ENCODE measurements at places on chromosomes 11 and 22.

- DNase-seq, result no peak
Measured at GRCh38 chr22:47654922-47655491, 892.6 kb downstream of the TBC1D22A start.

GRCh38 chr11:3840004-3840869, 522 bp downstream of the RHOG start:
- no peak for DNase-seq

GRCh38 chr11:110022548-110022947, 70.6 kb upstream of the ZC3H12C start:
- DNase-seq, result no peak

- DNase-seq, result no peak
Measured at GRCh38 chr22:36166518-36167220, 6.1 kb upstream of the APOL3 start.

DNA sequence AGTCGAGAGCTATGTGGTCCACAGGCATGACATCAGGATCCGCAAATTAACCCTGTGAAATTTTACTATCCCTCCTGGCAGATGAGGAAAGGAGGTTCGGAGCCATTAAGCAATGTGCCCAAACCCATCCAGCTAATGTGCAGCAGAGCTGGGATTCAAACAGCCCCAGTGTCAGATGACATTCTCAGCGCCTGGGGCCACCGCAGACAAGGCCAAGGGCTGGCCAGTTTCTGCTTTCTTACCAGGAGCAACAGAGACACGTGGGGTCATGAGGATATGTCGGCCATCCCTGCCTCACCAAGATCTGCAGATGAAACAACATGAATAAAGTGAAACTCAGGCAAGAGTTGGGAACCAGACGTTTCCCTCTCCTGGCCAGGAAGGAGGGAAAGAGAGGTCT, 110.2 kb downstream of the TENM4 start:
- DNase-seq, result no peak

DNA sequence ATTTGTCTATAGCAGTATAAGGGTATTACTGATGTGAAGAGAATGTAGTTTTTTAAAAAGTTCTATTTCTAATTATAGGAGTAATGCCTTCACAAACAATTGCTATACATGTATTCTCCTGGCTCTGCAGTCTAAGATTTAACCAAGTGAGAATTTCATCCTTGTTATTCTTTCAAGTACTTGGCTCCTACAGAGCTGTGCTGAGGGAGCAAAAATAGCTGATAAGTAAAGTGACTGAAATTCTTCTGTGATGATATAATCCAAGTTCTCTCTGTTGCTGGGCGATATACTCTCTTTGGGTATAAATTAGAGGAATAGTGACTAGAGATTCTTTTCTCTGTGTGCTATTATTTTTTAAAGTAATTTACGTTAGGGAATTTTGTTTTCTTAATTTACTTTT, 68.0 kb downstream of the PGR start:
- no peak for DNase-seq

DNA sequence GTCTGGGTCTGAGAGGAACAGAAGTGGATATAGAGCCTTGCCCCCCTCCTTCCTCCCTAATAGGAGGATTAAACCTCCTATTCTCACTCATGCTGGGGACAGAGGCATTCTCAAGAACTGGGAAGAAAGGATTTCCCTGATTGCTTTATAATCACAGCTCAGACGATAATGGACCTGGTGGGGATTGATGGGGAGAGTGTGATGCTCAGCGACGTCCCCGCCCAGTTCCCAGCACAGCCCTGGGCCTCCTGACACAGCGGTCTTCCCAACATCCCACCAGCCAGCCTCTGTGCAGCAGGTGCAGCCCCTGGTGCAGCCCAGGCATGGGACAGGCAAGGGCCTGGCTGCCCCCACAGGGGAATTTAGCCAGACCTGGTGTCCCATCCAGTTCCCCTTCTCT, 28.4 kb downstream of the TRIM29 start:
- DNase-seq, result no peak

DNA sequence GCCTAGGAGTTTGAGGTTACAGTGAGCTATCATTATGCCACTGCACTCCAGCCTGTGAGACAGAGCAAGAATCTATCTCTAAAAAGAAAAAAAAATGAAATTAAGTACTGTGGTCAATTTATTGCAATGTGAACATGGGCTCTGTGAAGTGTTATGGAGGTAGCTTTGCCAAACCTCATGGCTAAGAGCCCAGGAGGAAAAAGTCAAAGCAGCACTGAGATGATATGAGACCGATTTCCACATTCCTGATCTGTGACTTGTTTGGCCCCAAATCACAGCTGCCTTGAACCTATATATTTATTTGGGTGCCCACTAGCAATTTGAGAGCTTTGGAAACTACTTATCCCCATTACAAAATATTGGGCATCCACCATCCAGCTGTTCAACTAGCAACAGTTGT, 29.8 kb upstream of the TMEM135 start:
- DNase-seq, result no peak

GRCh38 chr11:107655602-107656001, 56.3 kb downstream of the SLN start:
- DNase-seq, result no peak

DNA sequence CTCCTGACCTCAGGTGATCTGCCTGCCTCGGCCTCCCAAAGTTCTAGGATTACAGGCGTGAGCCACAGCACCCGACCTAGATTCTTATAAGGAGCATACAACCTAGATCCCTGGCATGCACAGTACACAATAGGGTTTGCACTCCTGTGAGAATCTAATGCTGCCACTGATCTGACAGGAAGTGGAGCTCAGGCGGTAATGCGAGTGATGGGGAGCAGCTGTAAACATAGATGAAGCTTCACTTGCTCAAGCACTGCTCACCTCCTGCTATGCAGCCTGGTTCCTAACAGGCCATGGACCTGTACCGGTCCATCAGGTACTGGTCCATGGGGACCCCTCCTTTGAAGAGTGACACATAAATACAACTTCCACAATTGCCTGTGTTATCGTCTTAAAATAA, 44.8 kb upstream of the EIF3M start:
- no peak for DNase-seq
